Vein endothelial cell (primary cell): ENCODE measurements at places on chromosomes 5 and 9. TPM values are rescaled to one million over a fixed set of nuclear protein-coding genes. Genes with fewer than 3 reads are reported as not detected.

Gene GLRA1
- total RNA-seq, result not detected in 2 replicates

Gene DNAJB5
- total RNA-seq, result 6.0 and 6.2 TPM in 2 replicates

Gene SMU1
- 26.8 and 31.5 TPM in 2 replicates for total RNA-seq

Gene PRDM9
- total RNA-seq, result not detected in 2 replicates

Gene CARD9
- total RNA-seq, result 0.57 and 0.65 TPM in 2 replicates
